Panc1 (cell line): ENCODE measurements at places on chromosomes 7 and 10.

GRCh38 chr7:50502001-50502684 lies 52.0 kb upstream of the FIGNL1 start:
- no peak for DNase-seq

DNA sequence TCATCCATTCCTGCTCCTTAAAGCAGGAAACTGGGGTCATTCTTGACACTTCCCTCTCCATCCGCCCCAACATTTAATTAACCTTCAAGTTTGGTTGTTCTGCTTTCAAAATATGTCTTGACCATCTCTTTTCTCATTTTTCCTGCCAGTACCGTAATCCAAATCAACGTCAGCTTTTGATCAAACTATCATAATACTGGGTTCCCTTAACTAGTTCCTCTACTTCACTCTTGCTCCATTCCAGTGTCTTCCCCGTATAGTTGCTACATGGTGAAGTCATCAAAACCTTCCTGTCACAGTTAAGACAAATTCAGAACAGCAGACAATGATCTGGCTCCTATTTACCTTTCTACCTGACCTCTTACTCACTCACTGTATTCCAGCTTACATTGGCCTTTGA lies 6.6 kb upstream of the KLF14 start:
- DNase-seq: no peak

- DNase-seq: no peak
Observed at GRCh38 chr10:69407621-69408301, 9.0 kb downstream of the TACR2 start.

- no peak for DNase-seq
Observed at GRCh38 chr7:100887516-100888290, 1.8 kb downstream of the UFSP1 start.

DNA sequence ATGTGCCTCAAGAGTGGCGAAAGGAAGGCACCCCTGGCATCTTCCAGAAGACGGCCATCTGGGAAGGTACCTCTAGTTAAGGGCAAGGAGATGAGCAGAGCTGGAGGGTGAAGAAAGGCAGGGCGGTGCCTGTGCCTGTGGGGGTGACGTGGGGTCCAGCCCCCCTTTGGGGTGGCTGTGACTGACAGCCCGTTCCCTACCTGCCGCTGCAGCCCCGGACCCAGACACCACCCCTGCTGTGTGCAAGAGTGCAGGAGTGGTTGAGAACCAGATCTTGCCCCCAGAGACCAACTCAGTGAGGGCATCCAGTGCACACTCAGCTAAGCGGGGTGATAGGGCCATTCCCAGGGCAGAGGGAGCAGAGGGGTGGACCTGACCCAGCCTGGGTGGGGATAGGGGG lies 4.3 kb upstream of the MUC17 start:
- no peak for DNase-seq

- DNase-seq: no peak
Observed at GRCh38 chr7:44580945-44581878, 819 bp downstream of the TMED4 start.

- DNase-seq: no peak
Observed at GRCh38 chr7:101993311-101993710, 175.9 kb downstream of the CUX1 start.
